ENCODE measurements at places on chromosomes 1 and 21.

GRCh38 chr1:42962641-42963377 lies 4.1 kb upstream of the SLC2A1 start:
- DNase-seq: peak; percentile 62

GRCh38 chr1:109864930-109865612 lies 45.6 kb upstream of the CSF1 start:
- DNase-seq: no peak

- no peak for DNase-seq
Observed at GRCh38 chr21:37642493-37642892, 273.8 kb downstream of the KCNJ6 start.

DNA sequence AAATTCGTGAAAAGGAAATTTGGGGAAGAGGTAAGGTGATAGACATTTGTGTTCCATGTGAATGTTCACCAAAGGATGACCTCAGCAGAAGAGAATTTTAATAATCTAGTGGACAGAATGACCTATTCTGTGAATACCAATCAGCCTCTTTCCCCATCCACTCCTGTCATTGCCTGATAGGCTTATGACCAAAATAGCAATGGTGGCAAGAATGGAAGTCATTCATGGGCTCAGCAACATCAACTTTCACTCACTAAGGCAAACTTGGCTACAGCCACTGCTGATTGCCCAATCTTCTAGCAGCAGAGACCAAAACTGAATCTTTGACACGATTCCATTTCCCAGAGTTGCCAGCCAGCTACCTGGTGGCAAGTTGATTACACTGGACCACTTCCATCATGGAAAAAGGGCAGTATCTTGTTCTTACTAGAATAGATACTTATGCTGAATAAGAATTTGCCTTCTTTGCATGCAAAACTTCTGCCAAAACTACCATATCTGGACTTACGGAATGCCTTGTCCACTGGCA lies 348.7 kb upstream of the PBX1 start:
- no peak for DNase-seq

- DNase-seq: no peak
Observed at GRCh38 chr1:236638945-236639344, 34.6 kb upstream of the HEATR1 start.

DNA sequence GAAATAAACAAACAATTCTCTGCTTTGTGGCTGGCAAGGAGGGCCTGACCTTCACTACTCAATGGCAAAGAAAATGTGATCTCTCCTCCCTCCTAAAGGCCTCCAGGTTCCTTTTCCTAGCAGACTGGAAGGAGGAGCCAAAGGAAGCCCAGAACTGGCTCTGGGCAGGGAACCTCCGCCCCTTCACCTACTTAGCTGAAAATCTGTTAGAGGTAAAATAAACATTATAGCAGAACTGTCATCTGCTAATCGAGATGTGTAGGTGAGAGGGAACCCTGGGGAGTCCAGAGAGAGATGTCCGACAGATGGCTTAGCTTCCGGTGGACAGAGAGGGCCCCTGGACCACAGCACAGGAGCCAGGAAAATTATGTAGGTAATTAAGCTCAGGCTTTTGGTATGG lies 75.2 kb upstream of the KCNA3 start:
- no peak for DNase-seq

DNA sequence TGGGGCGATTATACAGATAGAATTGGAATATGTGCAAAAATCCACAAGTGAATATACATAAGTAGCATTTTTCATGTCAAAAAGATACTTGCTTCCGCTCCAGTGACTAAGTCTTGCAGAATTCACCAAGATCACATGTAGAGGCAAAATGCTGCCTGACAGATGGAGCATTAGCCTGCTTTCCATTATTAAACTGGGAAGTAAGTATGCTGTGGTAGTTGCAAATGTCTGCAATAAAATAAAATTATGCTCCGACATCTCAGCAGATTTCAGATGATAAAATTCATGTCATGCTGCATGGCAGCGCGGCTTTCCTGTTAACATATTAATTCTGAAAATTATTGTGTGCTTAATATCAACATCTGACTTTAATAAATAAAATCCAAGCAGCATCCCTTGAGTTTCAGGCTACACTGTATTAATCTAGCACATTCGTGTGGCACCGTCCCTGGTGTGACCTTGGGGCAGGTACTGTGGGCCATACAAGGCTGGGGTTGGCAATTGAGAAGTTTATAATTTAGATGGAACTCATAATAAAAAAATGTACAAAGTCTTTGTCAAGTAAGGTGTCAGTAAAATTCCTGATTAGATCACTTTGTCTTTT lies 366.4 kb upstream of the ZP4 start:
- no peak for DNase-seq

DNA sequence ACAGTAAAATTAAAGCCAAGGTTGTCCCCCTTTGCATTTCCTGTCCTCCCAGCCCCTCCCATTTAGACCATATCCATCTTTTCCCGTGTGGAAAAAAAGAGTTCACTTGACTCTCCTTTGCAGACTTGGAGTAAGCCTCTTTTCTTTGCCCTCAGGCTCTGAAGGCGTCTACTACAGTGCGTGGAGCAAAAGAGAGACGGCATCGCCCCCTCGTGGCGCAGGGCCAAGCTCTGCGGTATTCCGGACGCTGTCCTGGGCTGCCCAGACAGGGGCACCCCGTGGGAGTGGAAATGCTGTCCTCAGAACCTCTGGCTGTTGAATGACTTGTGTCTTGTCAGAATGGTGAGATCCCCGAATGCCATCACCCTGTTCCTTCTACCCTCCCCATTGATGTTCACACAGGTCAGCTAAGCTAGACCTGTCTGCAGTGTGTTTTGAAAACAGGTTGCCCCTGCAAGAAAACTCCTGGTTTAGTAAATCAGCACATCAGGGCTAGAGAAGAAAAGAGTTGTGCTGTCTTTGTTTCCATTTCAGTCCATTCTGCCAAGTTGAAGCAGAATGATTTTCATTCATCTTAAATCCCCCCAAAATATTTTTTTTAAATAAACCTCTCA lies 12.3 kb upstream of the GJA8 start:
- peak; percentile 40 for DNase-seq

GRCh38 chr1:158248118-158248517 lies 6.1 kb upstream of the CD1A start:
- no peak for DNase-seq

- DNase-seq: no peak
Observed at GRCh38 chr1:118160806-118161205, 24.2 kb downstream of the SPAG17 start.

Measured in SJSA1 (cell line).